ENCODE measurements at places on chromosomes 2 and 18.

GRCh38 chr2:96025194-96025492, 9.6 kb downstream of the GPAT2 start:
- no peak for DNase-seq

DNA sequence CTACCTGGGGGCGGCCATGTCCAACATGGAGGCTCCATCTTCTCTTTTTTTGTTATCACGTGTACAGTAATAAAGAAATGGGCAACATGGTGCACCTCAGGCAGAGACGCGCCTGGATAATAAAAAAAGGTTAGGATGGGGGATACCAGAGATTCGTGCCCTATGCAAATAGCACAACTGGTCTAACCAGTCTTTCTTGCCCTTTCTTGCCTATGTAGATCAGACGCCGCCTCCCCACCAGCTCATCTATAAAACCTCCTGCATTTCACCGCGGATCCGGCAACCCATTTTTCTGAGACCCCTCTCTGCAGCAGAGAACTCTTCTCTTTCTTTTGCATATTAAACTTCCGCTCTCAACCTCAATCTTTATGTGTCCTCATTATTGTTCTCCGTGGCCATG, 68.7 kb downstream of the MYL12B start:
- no peak for DNase-seq

- no peak for DNase-seq
Observed at GRCh38 chr18:45874491-45875184, 49.2 kb downstream of the SIGLEC15 start.

- no peak for DNase-seq
Observed at GRCh38 chr18:60180671-60181070, 191.9 kb downstream of the MC4R start.

DNA sequence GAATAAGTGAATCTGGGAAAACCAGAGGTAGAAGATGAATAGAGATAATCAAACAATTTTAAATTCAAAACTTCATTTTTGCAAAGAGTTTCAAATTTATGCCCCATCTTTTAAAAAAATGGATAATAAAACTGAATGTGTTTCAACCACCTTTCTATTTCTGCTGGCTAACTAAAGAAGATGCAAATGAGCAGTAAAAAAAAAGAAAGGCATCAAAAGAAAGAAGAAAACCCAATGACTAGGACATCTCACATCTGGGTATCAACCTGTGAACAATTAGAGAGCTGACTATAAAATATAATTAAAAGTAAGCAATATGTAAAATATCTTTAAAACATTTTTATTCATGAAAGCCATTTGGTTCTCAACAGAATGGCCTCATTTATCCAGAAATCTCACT, 2.5 kb downstream of the PGAP1 start:
- DNase-seq = no peak

GRCh38 chr2:35463805-35464596, 891.6 kb upstream of the CRIM1 start:
- no peak for DNase-seq

- DNase-seq = no peak
Observed at GRCh38 chr2:26043862-26044696, 10.2 kb downstream of the RAB10 start.

DNA sequence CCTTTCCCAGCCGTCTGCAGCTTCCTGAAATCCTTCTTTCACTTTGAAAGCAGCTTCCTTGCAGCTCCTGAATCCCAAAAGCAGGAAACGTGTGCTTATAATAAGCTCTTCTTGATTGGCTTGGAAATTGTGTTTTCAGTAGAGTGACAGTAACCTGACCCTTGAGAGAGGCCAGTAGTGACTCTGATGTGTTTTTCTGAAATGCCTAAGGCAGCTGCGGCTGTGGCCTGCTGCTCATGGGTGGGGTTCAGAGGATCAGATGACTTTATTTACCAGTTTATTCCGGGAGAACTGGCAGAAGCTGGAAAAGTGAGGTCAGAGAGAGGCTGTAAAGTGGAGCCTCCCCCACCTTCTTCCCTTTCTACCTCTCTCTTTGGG, 31.9 kb upstream of the RPIA start:
- no peak for DNase-seq

- peak; percentile 18 for DNase-seq
Observed at GRCh38 chr2:109736177-109736827, 57.8 kb upstream of the RGPD5 start.

DNA sequence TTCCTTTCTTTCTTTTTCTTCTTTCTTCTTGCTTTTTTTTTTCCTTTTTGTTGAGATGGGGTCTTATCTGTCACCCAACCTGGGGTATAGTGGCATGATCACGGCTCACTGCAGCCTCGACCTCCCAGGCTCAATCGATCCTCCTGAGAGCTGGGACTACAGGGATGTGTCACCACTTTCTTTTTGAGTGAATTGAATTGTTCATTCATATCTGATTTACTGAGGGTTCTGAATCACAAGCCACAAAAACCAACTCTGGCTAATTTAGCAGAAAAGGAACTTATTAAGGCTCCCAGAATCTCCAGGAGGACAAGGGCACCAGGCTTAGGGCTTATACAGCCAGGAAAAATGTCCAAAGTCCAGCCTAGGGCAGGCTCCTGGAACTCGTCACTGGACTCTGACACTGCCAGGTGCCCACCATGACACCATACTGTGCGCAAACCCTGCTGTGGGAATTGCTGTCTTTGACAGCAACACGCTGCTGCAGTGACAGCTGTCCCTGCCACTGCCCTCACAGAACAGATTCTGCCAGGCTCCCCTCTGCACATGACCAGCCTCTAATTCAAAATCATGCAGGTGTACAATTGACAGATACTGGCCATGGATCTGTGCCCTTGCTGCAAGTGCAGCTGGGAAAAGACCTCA, 42.9 kb upstream of the EML6 start:
- no peak for DNase-seq

DNA sequence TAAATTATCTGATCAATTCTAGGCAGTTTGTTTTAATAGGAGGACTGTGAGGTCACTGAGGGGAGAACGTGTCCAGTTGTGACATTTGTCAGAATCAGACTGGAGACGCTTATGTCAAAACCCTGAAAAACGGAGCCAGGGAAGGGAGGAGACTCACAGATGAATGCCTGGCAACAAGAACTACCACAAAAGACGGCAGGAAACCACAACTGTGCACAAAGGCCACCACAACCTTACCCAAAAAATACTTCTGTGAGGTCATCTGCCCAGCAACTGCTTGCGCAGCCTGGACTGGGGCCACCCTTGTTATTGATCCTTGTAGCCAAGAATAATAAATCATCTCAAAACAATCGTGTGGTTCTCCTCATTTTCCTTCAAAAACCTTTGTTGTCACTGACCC, 173.0 kb upstream of the ALKAL2 start:
- DNase-seq = no peak

All from thoracic aorta (tissue), 2 donors.